ENCODE measurements at places on chromosomes 5 and 9.

GRCh38 chr9:83966209-83966582 lies 13.8 kb downstream of the HNRNPK start:
- no peak for DNase-seq

DNA sequence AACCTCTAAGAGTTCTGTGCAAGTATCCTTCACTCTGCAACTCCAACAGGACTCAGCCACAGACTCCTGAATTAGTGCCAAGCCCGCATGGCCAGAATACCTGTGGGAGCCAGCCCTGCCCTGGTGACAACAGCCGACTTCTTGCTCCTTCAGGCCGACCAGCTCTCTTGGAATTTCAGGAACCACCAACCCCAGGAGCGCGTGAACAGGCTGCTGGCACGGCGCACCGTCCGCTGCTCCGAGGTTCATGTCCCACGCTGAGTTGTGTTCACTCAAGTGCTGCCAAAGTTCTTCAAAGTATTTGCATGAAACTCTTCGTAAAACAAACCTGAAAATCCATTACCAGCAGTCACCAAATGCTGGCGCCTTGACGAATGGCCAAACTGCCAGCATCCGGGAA lies 232.8 kb downstream of the NR2F1-AS1 start:
- DNase-seq = no peak

- DNase-seq = no peak
Measured at GRCh38 chr9:105855987-105856386, 161.6 kb downstream of the TMEM38B start.

DNA sequence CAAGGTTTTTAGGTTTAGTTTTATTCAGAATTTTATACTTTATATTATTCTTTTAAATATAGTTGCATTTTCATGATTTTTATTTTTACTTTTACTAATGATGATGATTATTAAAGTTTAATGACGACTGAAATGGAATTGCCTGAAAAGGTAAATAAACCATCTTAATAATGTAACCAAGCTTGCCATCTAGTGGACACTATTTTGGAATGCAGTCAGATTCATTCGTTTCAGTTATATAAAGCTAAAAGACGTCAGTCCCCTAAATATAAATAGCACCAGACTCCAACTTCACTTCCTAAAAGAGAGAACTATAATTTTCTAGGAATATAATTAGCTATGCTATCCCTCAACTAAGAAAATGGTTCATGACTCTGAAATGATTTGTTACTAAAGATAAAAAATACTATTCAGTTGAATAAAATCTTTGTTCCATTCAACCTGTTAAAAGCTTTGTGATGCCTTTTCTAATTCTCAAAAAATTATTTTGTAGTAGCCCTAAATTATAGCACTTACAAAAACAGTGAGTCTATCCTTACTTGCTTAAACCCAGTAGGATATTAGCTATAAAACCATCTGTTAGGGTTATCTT lies 19.9 kb downstream of the ABITRAM start:
- no peak for DNase-seq

DNA sequence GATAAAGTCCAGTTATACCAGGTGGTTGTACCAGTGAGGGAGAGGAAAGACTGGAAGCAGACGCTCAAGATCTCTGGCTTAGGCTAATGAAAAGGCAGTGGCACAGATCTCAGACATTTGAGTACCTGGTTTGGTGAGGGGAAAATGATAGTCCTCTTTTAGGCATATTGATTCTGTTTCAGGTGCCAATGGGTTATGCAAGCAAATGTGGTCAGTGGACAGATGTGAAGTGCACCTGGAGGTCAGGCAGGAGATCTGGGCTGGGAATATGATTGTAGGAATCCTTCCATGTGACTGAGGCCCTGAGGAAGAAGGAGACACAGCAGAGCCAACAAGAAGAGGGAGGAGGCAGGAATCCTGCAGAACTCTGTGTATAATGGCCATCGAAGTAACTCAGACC lies 63.7 kb upstream of the SMARCA2 start:
- no peak for DNase-seq

DNA sequence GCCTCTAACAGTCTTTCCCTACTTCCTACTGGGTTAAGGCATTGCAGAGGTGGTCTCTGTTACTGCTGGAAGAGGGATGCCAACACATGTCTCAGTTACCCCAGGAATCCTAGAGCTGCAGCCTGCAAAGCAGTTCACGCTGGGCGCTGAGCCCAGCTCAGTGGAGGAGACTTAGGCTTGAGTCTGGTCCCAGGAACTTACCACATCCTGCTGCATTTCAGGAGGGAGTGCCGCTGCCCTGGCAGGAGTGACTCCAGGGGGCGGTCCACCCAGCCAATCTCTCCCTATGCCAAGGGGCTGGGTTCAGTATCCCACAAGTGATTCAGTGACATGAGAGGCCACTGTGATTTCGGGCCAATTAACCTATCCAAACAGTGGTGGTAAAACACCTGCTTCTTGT lies 7.6 kb downstream of the TTC16 start:
- DNase-seq = no peak

DNA sequence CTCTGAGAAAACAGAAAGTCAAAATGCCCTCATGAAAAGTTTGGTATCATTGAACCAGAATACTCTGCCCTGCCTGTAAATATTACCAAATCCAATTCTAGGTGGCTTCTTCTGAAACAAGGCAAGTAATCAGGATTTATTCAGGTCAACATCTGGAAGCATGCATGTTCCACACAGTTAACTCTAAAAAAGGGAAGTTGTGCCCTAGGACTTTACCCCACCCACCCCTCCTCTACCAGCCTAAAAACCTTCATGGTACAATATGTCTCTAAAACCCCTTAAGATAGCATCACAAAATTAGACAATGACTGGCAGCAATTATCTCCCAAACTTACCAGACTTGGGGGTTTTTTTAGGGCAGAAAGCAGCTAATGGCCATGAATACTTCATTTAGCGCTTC lies 414.8 kb upstream of the SLC30A5 start:
- no peak for DNase-seq

GRCh38 chr5:34648039-34648839 lies 7.9 kb upstream of the RAI14 start:
- no peak for DNase-seq

GRCh38 chr9:126449725-126450667 lies 123.4 kb downstream of the MVB12B start:
- no peak for DNase-seq

- DNase-seq = no peak
Measured at GRCh38 chr5:116465411-116465810, 109.2 kb downstream of the SEMA6A start.

DNA sequence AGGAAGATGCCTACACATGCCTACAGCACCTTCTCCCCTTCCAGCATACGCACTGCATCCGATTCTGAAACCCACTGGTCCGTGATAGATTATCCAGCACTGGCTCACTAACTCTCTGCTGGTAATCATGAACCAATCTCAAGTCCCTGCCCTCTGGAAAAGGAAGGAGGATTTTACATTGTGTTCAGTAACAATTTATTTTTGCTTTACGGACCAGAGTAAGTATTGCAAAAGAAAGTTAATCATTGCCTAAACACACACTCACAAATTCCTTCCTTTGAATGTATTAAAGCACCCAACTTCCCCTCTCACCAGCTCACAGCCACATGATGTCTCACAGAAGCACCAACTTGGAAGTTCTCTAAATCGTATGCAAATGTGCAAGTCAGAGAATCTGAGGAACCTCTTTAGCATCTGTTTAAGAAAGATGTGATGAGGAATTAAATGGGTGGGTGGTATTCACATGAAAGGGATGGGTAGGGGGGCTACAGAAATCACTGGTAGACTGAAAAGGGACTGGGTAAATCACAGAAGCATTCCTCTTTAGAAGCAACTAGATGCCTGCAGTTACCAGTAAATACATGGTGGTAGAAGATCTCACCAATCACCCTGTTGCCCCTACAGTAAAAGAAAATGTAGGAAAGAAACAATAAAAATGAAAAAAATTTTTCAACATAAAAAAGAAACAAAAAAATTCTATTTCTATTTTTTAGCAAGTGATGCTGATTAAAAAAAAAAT lies 8.4 kb downstream of the GNAQ start:
- DNase-seq = no peak

DNA sequence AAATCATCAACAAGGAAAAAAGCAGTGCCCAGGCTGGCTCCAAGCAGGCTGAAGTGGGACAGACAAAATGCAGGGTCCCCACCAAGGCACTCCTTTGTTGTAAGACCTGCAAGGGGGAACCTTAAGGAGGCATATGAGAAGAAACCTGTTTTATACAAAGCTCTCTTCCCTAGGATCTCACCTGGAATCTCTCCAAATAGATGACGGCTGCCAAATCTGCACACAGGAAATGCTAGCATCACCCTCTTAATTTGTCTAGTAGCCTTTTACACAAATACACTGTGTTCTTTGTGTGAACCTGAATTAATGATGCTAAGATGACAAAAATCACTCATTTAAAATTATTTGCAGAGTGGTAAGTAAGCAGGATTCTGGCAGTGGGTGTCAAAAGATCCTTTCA lies 280.2 kb downstream of the SPOCK1 start:
- DNase-seq = no peak

DNA sequence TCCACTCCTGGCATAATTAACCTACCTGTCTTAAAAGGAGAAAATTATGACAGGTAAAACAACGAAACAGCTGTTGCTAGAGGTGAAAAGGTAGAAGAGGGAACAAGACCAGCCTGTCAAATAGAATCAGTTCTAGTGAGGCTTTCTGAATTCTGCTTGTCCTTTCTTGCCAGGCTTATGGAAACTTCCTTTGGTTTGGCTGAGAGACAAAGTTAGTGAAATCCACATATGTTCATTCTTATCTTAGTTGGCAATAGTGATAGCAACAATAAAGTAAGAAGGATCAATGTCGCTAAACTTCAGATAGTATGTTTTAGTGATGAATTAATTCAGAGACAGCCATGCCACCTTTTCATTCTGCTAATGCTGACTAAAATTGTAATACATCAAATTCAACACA lies 34.4 kb downstream of the HAPLN1 start:
- no peak for DNase-seq

DNA sequence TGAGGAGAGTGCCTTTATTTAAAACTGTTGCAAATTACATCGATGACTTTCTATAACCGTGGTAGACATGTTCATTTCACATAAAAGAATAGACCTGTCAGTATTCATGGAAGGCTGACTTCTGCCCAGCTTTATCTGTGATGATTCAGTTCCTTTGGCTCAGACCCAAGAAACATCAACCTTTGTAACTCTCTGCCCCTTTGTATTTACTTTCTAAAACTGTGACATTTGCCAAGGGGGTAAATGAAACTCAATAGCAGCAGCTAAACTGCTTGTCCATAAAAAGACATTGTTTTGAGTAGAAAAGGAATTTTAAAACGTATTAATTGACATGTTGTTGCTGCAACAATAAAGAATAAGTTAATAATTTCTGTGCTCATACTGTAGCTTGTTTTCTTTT lies 137.8 kb upstream of the ANKH start:
- DNase-seq = no peak

DNA sequence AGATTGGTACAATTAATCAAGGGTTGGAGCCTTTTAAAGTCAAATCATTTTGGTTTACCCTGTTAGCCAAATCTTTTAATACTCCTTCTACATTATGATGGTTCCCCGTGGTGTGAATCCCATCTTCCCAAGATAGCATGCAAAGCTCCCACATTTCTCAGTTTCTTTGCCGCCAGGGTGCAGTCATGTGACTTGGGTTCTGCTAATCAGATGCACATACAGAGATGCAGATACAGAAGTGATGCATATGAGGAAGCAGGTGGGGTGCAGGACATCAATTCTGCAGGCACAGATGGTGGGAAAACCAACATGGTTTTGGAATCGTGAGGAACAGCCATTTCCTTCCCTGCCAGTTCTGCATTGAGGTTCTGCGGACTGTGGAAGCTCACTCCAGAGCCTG lies 8.4 kb upstream of the MAST4 start:
- no peak for DNase-seq

DNA sequence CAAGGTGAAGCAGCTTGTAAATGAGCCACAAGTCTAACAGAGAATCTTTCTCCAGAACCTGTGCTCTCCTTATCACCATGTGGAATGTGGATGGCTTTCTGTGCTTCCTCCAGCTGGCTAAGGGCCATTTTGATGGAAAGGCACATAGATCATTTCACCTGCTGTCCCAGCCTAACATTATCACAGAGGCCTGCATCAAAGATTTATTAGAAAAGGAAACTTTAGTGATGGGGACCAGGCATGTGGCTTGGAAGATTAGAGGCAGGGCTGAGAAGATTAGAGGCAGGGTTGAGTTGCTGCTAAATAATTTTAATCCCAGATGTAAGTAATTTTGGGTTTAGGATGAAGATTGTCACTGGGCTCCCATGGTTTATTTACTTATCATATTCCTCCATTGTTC lies 6.3 kb downstream of the SPEF2 start:
- DNase-seq = no peak

- no peak for DNase-seq
Measured at GRCh38 chr5:50447228-50447627, 6.1 kb upstream of the EMB start.

- no peak for DNase-seq
Measured at GRCh38 chr9:18947892-18948339, 85.1 kb downstream of the SAXO1 start.

- DNase-seq = no peak
Measured at GRCh38 chr9:97299809-97300414, 7.5 kb upstream of the CCDC180 start.

GRCh38 chr9:126952205-126952977 lies 37.8 kb downstream of the RALGPS1 start:
- peak; percentile 40 for DNase-seq

DNA sequence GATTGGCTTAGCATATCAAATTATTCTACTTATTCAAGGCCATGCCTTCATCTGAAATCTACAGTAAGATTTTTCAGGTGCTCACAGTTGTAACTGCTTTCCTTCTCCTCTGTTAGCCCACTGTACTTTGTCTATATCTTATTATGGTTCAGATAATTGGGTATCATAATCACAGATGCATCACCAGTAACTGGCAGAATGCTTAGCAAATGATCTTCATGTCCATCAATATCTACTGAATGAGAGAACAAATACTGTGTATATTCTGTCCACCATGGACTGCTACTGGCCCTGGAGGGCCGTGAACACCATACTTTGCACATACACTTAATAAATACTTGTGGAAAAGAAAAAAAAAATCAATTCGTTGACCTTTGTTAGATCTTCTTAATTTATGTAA lies 96.2 kb downstream of the MEF2C start:
- DNase-seq = no peak

GRCh38 chr5:73542020-73542419 lies 23.4 kb downstream of the ANKRA2 start:
- DNase-seq = no peak

DNA sequence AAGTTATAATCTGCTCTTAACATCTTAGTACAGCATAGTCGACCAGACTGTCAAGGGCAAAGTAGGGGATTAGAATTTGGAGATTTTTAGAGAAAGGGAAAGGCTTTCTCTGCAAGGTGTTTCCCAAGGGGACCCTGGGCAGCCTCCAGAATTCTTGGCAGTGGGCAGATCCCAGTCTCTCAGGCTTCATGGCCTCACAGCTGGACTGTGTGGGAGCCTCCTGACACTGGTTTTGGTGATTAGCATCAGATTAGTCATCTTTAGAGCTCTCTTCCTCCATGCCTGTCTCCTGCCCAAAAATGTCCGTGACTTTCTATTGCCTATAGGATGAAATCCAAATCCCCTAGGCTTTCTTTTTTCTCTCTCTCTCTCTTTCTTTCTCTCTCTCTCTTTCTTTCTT lies 370.7 kb downstream of the ZSWIM6 start:
- no peak for DNase-seq

GRCh38 chr9:133789778-133790177 lies 51.6 kb upstream of the SARDH start:
- no peak for DNase-seq

GRCh38 chr9:75238311-75238976 lies 150.1 kb downstream of the OSTF1 start:
- peak; percentile 49 for DNase-seq
